ENCODE measurements at places on chromosomes 13 and 19.
A peak's percentile ranks its signal among the peaks of the same experiment; 100 is the strongest.

- DNase-seq, result no peak
Measured at GRCh38 chr19:5803752-5804515, 933 bp upstream of the NRTN start.

DNA sequence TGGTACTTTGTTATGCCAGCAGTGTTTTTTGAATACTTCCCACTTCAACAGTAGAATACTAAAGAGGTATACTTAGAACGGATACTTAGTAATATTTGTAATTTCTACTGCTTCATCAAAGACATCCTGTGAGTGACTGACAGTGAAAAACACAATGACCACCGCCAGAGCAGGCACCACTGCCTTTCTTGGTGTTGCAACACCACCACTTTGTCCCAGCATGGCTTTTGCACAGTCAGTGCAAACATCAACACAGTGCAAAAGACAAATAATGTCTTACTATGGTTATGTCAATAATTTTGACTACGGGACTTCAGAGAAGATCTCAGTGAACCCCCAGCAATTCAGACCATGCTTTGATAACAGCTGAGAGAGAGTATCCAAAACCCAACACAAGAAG is 220.5 kb downstream of the RBM26 start:
- no peak for DNase-seq

DNA sequence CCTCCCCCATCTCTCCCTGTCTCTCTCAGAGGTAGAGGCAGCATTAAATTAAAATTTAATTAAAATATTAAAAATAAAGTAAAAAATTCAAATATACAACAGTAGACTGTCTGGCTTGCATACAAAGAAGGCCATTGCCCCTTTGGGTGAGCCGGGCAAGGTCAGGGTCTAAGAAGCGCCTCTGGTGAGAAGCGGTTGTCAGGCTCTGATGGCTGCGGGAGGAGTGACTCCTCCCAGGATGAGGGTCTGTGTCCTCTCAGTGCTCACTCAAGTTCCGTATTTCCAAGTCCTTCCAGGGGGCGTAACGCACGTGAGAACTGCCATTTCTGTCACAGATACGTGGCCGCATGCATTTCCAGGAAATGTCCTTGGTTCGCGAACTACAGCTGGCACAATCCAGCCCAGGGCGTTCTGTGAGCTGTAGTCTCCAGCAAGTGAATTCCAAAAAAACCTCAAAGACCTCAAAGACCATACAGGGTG is 737 bp upstream of the ZNF181 start:
- peak; percentile 57 for DNase-seq

- no peak for DNase-seq
Measured at GRCh38 chr13:82878536-82878935, 1003.7 kb downstream of the SLITRK1 start.

All from gastrocnemius medialis (tissue), 4 donors.